ENCODE measurements at places on chromosomes 1 and 21.

DNA sequence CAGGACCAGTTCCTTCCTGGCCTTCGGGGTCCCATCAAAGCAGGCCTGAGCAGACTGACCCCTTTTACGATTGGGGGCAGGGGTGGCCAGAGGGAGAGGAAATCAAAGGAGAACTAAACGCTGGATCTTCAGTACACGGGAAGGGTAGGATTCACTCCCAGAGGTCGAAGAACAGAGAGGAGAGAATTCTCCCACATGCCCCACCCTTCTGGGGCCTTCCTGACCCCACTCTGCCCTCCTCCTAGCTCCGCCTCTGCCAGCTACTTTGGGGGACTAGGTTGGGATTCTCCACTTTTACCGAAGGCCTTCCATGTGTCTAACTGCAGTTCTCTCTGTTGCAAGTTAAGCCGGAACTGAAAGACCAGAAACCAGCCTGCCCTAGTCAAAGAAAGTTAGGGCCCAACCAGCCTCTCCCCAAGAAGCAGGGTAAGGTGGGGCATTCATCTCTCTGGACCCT, 654 bp upstream of the ARHGEF2 start:
- DNase-seq, result no peak

- no peak for DNase-seq
Observed at GRCh38 chr1:201724039-201724765, 104.8 kb upstream of the IPO9 start.

- DNase-seq, result peak; percentile 54
Observed at GRCh38 chr1:17212487-17213121, 7.7 kb downstream of the PADI1 start.

DNA sequence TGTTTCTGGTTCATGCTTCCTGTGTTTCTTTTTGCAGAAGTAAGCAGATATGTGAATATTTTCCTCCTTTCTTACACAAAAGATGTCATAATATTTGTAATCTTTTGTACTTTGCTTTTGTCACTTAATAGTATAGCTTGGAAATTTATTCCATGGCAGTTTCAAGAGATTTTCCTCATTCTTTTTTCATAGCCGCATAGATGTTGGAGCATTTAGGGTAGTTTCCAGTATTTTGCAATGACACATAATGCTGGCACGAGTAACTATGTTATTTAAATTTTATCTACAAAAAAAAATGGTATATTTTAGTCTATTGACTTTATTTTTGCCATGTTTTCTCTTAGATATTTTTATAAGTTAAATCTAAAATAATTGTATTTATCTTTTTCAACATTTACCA, 40.7 kb downstream of the AGO3 start:
- no peak for DNase-seq

GRCh38 chr21:24948186-24948585, 659.1 kb downstream of the MRPL39 start:
- DNase-seq, result no peak

GRCh38 chr1:230674581-230674980, 32.3 kb downstream of the COG2 start:
- DNase-seq, result no peak

DNA sequence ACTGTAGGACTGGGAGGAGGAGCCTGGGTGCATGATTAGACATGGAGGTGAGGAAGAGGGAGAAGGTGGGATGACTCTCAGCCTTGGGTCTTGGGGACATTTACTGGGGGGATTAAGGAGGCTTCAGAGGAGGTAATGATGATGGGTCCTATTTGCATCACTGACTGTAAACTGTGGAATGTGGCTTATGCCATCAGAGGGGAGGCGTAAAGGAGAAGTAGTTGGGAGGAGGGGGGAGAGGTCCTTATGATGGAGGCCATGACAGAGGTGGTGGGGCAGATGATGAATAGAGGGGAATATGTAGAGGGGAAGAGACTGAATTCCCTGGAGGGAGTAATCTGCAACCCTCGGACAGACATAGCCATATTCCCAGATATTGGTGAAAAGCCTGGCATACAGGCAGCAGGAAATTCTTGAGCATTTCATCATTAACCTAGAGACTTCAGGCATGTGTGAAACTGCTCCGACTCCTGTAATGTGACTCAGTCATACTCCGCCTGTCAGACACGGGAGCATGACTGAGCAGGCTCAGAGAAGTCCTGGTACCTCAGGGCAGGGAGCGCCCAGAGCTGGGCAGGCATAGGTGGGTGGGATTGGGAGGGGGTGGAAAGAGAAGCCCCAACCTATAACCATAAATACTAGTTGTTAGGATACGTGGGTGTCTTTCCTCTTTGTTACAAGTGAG, 8.0 kb upstream of the LCE5A start:
- DNase-seq, result no peak

DNA sequence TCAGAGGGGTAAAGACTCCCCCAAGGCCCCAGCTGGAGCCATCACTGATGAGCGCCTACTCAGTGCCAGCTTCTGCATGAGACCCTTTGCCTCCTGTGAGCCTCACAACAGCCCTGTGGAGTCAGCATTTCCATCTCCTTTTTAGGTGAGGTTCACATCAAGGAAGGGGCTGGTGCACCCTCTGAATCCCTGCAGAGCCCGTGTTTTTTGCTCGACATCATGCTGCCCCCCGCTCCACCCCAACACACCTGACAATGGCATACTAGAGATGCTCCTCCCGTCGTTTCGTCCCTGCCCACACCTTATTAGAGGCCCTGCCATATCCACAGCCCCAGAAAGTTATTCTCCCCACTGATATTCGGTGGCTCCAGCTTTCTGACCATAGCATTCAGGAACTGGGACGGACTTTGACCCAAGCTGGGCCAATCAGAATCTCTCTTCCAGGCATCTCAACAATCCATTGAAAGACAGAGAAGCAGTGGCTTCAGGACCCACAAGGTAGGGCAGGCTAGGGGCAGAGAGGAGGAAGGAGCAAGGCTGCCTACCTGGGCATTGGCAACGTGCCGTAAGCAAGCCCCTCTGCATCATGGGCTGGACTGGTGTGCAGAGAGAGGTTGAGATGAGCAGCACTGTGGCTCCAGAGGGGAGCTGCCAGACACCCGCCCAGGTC, 32.7 kb downstream of the EPHA10 start:
- DNase-seq, result no peak

DNA sequence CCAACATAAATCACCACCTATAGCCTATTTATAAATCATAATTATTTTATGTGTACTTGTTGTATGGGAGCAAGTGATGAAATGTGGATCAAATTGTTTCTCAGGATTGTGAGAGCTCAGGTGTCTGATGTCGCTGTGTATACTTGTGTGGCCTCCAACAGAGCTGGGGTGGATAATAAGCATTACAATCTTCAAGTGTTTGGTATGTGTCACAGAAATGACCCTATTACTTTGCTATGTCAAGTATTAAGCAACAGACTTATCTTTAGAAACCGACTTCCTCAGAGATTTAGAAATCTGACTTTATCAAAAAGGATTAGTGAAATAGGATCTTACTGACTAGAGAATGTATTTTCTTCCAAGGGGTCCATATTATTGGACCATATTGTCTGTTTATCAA, 280.9 kb downstream of the TPR start:
- DNase-seq, result peak; percentile 20

DNA sequence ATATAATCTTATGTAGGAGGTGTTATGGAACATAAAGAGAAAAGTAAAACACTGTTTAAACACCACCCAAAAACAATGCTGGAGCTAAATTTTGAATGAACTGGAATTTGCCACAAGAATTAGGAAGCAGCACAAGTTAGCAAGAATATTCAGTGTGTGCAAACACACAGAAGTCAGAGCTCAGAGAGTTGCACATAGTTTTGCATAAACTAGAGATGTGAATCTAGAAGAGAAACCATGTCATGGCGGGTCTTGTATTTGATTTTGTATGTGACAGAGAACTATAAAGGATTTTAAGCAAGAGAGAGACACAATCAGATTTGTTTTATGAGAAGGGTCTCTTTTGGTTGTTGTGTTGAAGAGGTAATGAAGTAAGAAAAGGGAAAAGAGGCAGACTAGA, 38.2 kb downstream of the SELENOF start:
- no peak for DNase-seq

- no peak for DNase-seq
Observed at GRCh38 chr1:53511323-53511932, 52.2 kb downstream of the DMRTB1 start.

GRCh38 chr1:151159373-151159772, 2.9 kb downstream of the TNFAIP8L2 start:
- DNase-seq, result no peak

GRCh38 chr1:7534061-7534825, 236.9 kb upstream of the VAMP3 start:
- no peak for DNase-seq

DNA sequence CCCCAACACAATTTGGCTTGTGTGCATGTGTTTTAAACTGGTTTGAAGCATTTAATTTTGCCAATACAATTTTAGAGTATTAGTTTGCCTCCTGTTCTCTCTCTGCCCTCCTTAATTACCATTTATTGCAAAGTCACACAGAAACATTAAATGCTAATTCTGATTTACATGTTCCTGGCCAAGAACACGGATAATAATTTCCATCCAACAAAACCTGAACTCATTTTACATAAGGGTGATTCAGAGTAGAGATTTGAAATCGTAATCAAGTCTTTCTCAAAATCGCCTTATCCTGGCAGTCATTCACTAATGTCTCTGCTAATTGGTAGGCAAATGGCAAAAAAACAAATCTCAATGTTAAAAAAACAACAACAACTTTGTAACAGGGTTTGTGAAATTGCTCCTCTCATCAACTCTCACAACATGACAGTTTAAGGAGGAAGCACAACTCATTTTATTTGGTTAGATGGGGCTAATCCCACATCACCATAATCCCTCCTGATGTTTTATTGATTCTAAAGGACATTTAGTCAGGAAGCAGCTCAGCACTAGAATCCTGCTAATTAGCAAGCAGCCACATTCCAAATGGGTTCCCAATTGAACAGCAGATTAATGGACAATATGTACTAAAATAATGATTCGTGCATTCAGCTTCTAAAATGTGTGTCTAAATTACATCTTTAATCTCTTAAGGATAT, 55.9 kb downstream of the C1orf87 start:
- no peak for DNase-seq

- no peak for DNase-seq
Observed at GRCh38 chr1:177755851-177756560, 213.9 kb downstream of the SEC16B start.

DNA sequence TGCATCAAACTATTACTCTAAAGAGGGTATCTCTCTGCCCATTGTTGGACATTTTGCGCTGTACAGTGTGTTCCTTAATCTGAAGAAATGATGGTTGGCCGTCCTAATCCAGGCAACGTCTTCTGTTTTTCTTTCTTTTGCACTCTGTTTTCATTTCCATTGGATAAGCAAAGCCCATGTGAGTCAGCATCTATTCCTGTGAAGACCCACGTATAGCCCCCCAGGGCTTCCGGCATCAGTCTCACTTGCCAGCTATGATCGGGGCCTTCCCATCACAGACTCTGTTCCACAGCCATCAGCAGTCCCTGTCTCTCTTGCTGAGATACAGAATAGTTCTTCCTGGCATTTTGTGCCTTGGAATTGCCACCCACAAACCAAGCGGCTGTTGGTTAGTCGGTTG, 29.2 kb upstream of the BRDT start:
- DNase-seq, result no peak

Measured in CMK (cell line).